ENCODE measurements at places on chromosomes 4 and X.

GRCh38 chr4:146329050-146329716 lies 114.8 kb downstream of the REELD1 start:
- peak; percentile 77 for ATAC-seq

DNA sequence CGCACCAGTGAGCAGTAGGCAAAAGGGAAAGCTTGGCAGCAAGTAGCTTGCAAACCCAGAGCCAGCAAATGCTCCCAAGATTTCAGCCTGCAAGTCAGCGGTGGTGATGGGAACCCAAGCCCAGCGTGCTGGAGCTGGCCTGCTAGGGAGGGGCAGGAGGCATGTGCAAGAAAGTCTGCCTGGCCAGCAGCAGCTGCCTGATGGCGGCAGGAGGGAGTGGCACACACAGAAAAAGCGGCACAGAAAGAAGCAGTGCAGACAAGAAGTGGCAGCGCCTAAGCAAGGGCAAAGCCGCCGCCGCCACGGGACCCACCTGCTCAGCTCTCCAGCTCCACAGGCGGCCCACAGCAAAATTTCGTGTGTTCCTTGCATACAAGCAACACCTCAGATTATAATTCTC lies 1206.5 kb upstream of the PABPC4L start:
- no peak for ATAC-seq

GRCh38 chrX:155632431-155633100 lies 19.8 kb upstream of the TMLHE start:
- ATAC-seq = peak; percentile 69

- ATAC-seq = no peak
Measured at GRCh38 chr4:26084414-26084813, 170.4 kb downstream of the SMIM20 start.
